Suppressor macrophage (primary cell): ENCODE measurements at places on chromosomes 3 and 15.

GRCh38 chr3:80769683-80770082 is 991.8 kb downstream of the GBE1 start:
- no peak for DNase-seq

DNA sequence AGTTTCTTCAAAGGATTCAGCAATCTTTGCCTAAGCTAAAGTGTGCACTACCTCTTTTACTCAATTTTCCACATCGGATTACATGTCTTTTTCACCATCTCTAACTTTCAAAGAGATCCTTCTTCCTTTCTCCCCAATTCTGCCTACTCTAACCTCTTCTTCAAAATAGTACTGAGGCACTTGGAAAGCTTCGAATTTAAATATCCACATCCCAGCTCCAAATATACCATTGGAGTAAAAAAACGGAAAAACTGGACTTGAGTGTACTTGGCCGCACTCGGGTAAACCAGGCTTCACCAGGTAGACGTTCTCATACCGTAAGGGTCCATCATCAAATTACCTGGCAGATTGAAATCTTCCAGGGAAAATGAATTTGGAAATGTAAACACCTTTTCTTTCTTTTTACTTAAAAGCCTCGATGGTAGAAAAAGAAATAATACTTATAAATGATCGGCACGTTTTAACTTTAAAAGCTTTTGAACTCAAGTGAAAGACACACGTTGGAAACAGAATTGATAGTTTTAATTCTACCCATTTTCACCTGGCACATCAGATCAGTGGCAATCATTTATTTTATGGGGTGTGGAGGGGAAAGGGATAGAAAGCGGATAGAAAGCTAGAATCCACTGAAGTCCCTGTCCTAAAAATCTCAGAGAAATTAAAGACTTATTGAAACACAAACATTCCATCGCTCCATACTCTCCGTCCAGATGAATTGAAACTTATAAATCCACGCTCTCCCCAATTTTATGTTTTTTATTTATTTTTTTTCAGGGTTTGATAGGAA is 8.2 kb upstream of the MEIS2 start:
- no peak for DNase-seq

- DNase-seq = peak; percentile 75
Measured at GRCh38 chr3:126908752-126909275, 74.1 kb upstream of the PLXNA1 start.

- no peak for DNase-seq
Measured at GRCh38 chr3:120113128-120114116, 19.2 kb upstream of the GSK3B start.

DNA sequence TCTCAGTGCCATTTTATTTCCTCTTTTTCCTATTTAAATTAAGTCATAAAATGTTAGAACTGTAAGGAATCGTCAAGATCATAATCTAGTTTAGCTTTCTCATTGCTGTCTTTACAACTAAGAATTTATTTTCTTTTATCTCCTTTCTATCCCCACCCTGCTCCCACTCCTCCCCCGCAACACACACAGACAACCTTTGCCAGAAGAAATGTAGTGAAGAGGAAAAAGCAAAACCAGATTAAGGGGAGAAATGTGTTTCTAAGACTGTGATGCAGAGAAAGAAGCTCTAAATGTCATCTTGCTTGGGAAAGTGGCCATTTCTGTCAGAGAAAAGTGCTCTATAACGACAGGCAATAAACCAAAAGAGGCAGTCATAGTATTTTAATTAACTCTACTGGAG is 78.3 kb upstream of the MLF1 start:
- no peak for DNase-seq
